ENCODE measurements at places on chromosomes 16 and 17.

GRCh38 chr17:2613089-2613808 is 19.8 kb downstream of the PAFAH1B1 start:
- DNase-seq, result no peak

GRCh38 chr17:72338847-72339790 is 218.3 kb downstream of the SOX9 start:
- peak; percentile 64 for DNase-seq

DNA sequence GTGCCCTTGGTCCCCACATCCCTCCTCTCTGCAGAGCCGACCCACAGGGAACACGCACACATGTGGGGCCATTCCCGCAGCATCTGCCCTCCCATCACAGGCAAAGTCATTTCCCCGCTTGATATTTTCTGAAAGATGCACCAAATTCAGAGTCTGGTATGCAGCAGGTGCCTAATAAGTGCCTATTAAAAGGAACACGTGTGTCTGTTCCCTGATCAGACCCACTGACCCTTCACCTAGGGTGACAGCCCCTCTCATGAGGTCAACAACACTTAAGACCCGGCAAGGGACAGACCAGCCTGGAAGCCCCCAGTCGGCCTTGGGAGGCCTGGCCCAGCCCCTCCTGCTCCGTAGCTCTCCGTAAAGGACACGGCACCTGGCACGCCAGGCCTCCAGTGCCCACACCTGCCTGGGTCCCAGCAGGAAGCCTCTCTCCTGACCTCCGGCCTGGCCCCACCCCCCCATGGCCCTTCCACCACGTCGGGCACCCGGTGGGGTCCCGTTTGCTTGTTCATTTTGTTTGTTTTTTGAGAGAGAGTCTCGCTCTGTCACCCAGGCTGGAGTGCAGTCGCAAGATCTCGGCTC is 20.0 kb downstream of the UNKL start:
- DNase-seq, result no peak

- no peak for DNase-seq
These were observed 38.4 kb downstream of the SOX9 start for GRCh38 chr17:72158895-72159885.

Measured in right lung (tissue), 10 donors.